ENCODE measurements at places on chromosomes 3 and 15.
A peak's percentile ranks its signal among the peaks of the same experiment; 100 is the strongest.

DNA sequence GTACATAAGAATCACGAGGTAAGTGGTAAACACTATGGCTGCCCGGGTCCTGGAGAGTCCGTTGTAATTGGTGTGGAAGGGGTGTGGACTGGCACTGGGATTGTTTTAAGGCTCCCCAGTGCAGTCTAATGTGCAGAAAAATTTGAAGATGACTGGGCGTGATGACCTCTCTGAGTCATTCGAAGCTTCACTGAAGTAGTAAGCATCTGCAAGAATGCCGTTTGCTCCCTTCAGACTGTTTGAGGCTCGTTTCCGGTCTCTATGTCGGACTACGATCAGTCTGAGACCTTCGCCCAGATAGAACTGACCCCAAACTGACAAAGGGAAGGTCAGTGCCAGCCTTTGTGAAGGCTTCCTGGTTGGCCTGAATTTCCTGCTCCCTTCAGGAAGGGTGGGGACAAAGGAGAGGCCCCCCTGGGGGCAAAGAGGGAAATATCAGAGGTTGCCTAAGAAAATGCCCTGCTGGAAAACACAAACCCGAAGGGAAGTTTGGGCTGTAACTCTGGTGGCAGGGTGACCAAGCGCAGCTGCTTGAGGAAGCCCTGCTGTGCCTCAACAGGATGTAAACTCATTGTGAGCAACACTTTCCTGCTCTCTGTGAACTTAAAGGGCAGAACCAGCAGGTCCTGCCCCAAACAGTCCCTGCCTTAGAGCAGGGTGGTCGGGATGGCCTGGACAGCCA, 34.6 kb downstream of the BTD start:
- DNase-seq: peak; percentile 92

GRCh38 chr3:194132465-194133286, 3.3 kb upstream of the HES1 start:
- no peak for DNase-seq

DNA sequence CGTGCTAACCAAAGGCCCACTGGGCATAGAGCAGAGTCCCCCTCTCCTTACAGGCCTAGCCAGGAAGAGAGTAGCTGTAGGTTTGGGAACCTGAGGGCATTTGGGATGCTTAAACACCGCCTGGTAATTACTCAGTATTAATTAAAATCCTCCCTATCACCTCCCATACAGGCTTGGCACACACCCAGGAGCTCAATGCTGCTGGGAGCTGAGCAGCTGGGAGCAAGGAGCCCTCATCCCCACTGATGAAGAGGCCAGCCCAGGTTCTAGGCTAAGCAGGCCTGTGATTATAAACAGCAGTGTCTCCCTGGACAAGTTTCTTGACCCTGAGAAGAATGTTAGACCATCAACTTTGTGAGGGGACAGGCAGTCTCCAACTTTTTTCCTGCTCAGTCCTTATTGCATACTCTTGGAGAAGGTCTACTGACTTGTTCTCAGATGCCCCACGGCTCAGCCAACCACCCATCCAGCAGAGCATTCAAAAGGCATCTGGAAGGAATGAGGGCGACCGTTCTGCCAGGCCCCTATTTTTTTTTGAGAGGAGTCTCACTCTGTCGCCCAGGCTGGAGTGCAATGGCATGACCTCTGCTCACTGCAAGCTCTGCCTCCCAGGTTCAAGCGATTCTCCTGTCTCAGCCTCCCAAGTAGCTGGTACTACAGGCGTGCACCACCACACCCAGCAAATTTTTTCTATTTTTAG, 1.3 kb upstream of the PRKAR2A start:
- no peak for DNase-seq

- no peak for DNase-seq
These were observed 55.4 kb upstream of the SNRPN start for GRCh38 chr15:24899367-24899766.

DNA sequence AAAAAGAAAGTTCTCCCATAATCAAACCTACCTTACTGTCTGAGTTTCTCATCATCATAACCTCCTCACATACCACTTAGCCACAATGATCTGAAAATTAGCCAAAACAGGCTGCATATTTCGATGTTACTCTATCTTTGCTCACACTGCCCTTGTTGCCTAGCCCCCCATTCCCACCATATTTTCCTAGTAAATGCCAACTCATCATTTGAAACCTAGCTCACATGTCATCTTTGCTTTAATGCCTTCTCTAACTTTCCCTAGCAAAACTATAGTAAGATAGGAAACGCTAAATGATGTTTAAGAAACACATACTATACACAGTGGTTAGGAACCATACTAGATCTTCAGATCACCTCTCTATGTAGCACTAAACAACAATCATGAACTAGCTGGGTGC, 64.9 kb downstream of the INO80 start:
- no peak for DNase-seq

- DNase-seq: no peak
These were observed 90.1 kb downstream of the OTOL1 start for GRCh38 chr3:161586556-161587235.

DNA sequence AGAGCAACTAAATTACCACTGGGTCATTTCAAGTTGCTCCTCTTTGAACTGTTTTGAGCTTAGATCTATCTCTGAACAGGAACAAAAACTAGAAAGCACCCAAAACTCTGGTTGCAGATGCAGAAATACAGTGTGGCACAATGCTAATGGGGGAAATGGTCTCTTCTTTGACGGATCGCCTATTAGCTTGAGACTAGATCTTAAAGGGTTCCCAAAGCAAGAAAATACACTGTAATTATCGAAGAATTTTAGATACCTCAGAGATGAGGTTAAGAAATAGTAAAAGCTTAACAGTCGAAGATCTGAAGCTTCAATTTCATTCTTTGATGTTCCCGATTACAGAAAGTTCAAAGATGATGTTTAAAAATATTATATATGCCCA, 818 bp downstream of the PPP1R2 start:
- DNase-seq: peak; percentile 22

- no peak for DNase-seq
These were observed 180.1 kb downstream of the RORA start for GRCh38 chr15:61049028-61049427.

DNA sequence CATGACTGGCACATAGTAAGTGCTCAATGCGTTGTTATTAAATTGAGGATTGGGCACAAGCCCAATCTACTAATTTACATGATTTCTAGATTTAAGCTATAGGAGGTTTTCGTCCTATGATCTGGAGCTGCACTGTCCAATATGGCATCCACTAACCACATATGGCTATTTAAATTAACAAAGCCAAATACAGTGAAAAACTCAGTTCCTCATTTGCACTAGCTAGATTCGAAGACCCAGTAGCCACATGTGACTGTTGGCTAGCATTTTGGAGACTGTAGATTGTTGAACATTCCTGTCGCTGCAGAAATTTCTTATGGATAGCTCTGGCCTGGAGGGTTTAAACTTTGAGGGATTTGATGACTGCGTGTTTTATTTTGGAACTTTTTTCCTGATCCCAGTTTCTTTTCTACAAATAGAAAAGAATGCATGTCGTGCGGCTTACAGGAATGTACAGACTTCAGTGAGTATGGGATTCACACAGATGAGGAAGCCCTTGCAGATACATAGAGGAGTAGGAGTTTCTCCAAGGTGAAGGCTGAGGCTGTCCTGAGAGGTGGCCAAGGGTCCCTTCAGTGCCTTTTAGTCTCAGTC, 82.8 kb downstream of the SLCO3A1 start:
- no peak for DNase-seq

- DNase-seq: no peak
These were observed 5.1 kb downstream of the THPO start for GRCh38 chr3:184372911-184373310.

- DNase-seq: no peak
These were observed 82.2 kb upstream of the CBLB start for GRCh38 chr3:105950881-105951600.

- DNase-seq: no peak
These were observed 11.2 kb upstream of the LOXL1 start for GRCh38 chr15:73915082-73915481.

- DNase-seq: no peak
These were observed 243.5 kb upstream of the ROPN1 start for GRCh38 chr3:124235446-124235845.
